Epithelial cell of esophagus (primary cell): ENCODE measurements at places on chromosomes 2 and 18.

DNA sequence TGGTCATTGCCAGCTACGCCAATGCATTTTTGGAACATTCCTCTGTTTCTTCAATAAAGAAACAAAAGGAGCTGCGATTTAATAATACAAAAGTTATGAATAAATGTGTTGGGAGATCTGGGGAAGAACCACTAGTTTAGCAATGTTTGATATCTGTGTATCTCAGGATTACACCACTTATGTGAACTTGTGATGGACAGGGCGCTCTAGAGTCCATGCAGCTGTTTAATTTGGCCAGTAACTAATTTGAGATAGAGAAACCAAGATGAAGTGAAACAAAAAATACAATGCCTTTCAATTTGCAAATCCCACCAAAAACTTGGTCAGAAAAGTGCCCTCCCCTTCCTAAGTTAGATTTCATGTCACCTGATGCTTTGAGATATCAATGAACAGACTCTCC, 6.8 kb upstream of the DCDC2C start:
- no peak for DNase-seq

GRCh38 chr2:176709991-176710390, 440.7 kb downstream of the MTX2 start:
- no peak for DNase-seq

GRCh38 chr2:68721482-68722101, 13.0 kb upstream of the ARHGAP25 start:
- DNase-seq = no peak

DNA sequence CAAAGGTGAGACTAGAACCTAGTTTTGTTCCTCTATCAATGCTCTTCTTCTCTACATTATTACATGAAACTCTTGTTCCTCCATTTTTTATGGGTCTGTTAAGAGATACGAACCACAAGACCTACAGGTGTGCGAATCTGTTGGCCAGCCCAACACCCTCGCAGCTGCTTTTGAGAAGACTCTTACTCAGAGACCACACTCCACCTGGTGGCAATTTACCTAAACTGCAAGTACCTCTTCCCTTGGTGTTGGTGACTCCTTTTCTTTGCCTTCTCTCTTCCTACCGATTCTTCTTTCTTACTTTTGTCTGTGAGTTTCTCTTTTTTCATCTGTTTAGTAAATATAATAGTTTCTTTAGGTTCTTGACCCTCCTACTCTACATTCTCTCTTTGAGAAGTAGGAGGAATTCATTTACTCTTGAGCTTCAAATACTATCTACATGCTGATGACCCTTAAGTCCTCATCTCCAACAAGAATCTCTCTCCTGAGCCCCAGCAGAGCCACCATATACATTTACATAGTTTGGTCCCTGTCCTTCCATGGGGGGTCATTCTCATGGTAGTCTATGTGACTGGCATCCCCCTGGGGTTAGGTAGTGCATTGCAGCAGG, 81.8 kb upstream of the GAREM1 start:
- peak; percentile 85 for DNase-seq

- no peak for DNase-seq
Observed at GRCh38 chr2:195500879-195501278, 156.1 kb upstream of the SLC39A10 start.

DNA sequence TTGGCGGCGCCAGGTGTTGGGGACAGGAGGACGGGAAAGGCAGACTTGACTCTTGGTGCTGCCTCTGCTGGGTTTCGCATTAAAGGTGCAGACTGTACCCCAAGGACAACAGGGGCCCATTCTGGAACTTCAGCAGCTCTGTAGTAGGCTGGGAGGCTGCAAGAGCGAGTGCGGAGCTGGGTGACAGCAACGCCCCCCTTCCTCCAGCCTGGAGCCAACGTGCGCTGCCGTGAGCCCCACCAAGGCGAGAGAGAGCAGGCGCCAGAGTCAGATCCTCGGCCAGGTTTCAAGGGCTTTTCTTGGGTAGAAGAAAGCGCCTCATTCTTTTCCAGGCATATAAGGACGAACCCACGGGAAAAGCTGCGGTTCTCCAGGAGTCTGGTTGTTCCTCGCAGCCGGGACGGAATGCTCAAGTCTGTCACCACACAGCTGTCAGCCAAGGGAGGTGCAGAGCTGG, 1.9 kb downstream of the DOK6 start:
- DNase-seq = no peak

DNA sequence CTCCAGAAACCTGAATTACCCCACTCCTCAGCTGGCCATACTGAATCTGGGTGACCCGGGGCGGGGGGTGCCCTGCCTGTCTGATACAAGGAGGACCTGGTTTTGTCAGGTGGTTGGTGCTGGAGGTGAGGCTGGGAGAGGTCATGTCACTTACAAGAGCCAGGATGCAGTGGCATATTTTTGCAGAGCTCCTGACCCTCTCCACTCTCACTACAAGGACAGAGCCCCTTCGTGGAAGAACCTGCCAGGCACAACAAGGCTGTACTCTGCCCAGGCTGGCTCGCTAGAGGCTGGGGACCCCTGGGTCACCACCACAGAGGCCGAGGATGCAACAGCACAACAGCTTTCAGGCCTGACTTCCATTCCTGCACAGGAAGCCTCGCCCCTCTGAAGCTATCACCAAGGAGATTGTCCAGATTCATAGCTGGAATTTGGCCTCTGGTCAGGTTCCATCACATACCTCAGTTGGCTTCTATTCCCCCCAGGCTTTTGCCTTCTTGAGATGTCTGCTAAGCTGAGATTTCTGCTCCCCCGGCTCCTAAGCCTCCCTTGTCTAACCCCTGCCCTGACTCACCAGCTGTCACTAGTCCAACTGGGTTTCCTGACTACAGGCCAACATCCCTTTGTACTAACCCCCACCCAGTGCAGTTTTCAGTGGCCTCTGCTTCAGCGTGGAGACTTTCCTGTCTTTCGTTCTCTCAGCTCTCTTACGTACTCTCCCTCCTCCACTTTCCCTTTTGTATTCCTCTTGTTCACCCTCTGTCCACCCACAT, 132.5 kb upstream of the EPAS1 start:
- DNase-seq = peak; percentile 83

DNA sequence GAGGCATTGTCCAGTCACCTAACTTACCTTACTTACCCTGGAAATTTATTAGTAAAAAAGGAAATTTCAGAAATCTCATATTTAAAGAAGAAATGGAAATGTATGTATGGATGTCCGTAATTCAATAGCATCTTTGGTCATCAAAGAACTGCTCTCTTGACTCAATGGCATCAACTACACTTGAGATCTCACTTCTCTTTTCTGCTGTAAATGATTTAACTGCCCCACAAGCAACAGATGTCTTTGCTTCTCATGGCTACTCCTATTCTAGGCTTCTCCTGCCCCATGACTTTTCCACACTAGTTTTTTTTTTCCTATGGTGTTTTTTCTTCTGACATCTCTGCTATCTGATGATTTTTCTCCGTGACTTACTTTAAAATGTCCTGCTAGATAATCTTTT, 34.0 kb upstream of the ERMN start:
- DNase-seq = no peak

GRCh38 chr2:107777974-107778373, 48.7 kb upstream of the RGPD4 start:
- peak; percentile 61 for DNase-seq

GRCh38 chr18:31821545-31822171, 61.0 kb upstream of the SLC25A52 start:
- no peak for DNase-seq

DNA sequence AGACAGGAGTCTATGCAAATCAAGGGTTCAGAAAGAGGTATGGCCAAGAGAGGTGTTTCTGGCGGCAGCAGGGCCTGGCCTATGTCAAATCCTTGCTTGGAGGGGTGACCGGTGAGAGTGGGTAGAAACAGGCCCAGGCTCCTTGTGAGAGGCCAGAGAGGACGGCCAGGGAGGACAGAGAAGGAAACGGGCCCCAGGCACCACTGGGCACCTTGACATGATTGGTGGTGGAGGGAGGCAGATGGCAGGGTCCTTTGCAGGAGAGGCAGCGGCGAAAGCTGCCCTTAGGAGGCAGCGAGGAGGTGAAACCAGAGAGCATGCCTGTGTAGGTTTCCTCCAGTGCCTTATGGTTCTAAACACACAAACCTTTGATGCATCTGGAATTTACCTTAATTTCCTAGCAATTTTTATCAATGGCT, 6.2 kb downstream of the RAMP1 start:
- DNase-seq = no peak

DNA sequence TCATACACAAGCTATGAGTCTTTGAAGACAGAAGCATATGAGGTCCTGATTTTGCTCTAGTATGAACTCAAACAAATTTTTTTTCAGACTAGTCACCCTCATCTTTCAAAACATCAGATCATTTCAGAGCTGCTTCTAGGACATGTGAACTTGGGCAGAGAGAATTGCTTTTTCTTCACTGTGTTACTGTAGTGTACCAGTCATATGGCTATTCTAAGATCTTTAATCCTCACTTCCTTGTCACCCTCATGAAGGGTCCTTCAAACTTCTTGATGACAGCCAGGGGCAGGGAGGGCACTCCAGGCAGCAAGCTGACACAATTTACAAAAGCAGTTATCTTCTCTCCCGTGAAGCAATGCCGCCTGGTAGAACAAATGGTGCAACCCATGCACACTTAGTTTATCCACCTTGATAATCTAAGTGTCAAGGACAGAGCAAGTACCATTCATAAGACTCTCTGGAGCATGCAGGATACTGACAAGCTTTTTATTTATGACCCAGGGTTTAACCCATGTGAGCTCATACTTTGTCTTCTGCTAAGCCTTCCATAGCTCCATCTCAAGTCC, 200.6 kb downstream of the DPP10 start:
- DNase-seq = no peak

DNA sequence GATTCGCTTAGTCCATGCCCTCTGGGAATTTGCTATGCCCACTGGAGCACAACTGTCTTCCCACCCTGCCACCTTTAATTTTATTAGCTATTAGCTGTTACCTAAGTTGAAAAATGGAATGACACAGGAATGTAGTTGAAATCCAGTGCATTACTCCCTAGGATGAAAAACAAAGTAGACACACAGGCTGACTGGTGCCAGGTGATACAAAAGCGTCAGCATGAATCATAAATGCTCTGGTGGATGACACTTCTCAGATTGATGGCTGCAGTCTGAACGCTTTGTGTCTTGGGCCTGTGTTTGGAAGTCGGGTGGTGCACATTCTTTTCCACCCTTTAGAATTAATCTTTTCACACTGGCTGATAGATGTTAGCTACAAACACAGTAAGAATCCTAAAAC, 802.0 kb downstream of the DCC start:
- no peak for DNase-seq

DNA sequence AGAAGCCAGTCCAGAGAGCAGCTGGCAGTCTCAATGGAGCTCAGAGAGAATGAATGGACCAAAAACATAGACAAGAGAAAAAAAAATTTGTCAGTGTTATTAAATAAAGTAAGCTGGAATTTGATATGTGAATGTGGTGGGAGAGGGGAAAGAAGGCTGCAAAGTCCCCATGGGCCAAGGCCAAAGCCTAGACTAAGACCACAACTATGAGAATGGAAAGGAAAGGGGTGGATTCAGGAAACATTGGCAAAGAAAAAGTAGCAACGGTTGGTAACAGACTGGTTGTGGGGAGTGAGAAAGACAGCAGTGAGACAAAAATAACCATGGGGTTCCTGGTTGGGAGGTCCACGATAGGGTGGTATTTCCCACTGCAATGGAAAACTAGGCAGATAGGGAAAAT, 47.0 kb downstream of the ZEB2 start:
- DNase-seq = no peak

DNA sequence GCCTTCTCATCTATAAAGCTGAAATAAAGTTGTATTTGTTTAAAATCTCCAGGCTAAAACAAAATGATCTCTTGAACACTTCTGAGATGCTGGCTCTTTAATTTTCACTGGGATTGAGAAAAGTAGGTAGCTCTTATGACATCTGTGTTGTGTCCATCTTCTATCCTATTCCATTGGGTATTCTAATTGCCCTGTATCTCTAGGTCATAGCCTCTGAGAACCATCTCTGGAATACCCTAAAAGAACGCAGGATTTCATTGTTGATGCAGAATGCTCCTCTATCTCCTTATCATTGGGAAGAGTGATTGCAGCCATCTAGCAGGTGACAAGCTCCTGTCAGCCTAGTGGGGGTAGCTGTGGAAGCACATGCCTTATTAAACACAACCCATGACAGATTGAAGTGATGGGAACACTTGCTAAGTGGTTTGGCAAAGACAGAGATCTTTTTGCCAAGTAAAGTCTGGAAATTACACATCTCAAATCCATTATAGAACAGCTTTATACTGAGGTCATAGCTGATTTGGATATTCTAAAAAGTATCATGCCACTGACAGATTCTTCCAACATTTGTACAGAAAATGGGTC, 178.2 kb downstream of the TDRD15 start:
- DNase-seq = no peak

- no peak for DNase-seq
Observed at GRCh38 chr2:17282245-17282644, 236.0 kb downstream of the RAD51AP2 start.
